ENCODE measurements at places on chromosomes 7 and 10.

- DNase-seq = no peak
Observed at GRCh38 chr7:73978661-73979563, 49.1 kb upstream of the ELN start.

DNA sequence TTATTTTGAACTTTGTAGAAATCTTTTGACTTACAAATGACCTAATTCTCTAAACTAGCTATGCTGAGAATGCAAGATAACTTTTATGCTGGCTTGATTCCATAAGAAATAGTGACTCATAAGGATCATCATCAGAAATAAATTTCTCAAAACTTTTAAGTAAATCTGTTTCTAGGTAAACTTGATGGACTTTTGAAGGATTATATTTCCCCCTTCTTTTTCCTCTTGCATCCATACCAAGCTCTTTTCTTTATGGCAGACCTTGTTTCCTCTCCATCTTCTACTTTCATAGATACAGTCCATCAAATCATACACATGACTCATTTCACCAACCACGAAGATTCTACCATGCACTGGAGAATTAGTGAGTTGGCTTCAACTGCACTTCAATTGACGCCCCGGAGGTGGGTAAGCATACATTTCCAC is 336.3 kb downstream of the KCNMA1 start:
- DNase-seq = no peak

DNA sequence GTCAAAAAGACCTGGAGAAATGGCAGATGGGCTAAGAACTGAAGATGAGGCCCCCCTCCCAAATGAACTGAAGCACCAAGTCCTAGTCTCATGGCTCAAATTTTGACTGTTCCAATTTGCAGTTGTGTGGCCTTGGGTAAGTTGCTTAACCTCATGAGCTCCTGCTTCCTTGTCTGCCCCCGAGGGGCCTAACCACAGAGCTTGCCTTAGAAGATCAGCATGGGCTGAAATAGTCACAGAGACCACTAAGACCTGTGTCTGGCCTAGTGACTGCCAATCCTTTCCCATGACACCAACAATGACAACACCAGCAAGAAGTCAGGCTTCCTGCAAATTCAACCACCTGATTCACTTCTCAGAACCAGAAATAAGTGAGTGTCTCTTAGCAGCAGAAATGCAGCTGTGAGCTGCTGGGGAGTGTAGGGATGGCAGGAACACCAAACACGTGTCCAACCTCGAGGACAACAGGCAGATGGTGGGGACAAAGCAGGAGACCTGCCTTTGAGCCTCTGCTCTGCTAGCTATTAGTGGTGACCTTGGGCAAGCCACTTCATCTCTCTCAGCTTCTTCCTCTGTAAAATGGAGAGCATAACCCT is 23.7 kb downstream of the CRHR2 start:
- DNase-seq = no peak

DNA sequence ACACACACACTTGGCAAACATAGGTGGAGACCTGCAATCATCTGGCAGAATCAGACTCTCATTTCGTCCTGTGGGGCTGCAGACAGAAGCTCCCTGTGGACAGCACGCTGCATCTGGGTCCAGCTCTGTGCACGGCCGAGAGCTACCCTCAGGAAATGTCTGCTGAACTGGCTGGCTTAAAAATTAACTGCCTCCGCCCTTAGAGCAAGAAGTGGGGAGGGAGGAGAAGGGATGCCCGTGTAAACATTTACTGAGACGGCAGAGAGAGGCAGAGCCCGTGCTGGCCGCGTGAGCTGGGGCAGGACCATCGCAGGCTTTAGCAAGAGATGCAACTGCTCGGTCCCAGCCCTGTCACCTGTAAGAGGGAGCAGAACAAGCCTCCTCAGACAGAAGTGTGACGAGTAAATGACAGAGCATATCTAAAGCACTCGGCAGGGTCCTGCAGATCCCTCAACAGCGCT is 81.8 kb downstream of the TNS3 start:
- no peak for DNase-seq

GRCh38 chr10:13944823-13945222 is 358.1 kb downstream of the PRPF18 start:
- DNase-seq = no peak

DNA sequence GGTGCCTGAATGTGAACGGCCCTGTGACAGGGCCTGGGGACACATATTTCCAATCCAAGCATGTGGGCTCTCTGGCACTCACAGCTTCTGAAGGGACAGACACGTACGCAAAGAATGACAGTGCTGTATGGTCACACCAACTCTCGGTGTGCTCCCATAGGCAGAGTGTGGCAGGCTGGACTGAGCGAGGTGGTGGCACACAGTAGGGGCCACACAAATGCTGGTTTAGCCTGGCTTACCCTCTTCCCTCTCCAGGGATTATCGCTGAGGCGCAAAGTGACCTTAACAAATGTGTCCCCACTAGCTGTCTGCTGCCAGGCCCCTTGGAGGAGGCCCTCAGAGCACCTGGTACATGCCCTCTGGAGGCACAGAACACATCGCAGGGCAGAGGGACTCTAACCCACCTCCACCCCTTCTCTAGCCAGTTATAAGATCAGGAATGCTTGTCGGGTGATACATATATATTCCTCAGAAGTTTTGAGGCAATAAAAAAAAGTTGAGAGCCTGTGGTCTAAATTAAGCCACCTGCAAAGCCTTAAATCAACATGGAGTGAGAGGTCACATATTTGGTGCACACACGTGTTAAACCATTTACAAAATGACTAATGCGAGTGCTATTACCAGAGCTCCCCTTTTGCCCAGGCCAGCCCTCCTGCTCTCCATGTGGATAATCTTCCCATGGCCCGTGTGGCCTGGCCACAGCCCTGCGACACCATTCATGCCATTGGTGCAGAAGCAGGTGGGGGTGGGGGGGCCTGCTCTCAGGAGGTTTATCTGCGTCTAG is 262.8 kb upstream of the GRB10 start:
- DNase-seq = no peak

DNA sequence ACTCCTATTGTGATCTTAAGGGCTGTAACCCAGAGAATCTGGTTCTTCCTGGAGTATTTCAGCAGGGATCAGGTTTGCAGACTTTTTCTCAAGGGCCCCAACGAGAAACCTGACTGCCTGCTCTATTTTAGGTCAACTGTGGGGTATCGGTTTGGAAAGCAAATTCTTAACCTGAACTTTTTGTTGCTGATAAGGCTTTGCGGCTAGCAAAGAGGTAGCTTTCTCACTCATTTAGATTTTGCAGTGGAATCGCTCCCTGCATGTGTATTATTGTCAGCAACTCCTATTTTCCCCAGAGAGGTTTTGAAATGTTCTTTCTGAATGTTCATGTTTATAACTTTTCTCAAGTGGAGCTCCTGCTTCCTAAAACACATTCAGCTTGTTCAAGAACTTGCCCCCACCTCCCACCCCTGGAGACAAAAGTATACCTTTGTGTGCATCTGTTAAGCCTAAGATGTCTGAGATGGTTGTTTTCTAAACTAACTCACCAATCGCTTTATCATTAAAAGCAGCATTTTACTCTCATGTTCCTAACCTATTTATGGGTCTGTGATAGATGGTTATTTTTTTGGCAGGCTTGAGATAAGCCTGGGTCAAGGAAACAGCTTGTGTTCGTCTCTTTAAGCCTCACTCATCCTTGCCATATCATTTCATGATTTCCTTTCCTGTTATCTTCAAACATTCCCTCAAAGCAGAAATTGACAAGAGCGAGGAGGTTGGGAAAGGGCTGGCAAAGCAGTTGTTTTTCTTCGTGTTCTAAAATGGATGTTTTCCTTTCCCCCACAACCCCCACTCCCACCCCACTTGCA is 129.8 kb downstream of the BAMBI start:
- no peak for DNase-seq

- DNase-seq = no peak
Observed at GRCh38 chr7:112946350-112946749, 140.3 kb downstream of the GPR85 start.

DNA sequence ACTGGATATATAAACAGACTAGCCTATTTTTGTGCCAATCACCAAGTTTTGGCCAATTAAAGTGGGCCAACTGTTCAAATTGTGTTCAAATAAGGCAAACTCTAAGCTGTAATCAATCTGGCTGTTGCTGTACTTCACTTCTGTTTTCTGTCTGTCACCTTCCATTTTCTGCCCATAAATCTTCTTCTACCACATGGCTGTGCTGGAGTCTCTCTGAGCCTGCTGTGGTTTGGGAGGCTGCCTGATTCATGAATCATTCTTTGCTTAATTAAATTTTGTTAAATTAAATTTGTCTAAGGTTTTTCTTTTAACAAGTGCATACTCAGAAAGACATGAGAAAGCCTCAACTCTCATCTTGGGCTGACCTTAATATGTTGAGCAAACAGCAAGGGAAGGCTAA is 172.6 kb upstream of the VIPR2 start:
- no peak for DNase-seq

DNA sequence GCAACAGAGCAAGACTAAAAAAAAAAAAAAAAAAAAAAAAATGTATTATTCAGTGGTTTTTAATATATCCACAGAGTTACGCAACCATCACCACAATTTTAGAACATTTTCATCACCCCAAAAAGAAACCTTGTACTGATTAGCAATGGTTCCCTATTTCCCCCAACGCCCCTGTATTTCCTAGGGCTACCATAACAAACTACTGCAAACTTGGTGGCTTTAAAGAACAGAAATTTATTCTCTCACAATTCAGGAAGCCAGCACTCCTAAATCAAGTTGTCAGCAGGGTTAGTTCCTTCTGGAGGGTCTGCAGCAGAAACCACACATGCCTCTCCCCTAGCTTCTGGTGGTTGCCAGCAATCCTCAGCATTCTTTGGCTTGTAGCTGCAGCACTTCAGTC is 5.9 kb upstream of the NUP42 start:
- DNase-seq = no peak

DNA sequence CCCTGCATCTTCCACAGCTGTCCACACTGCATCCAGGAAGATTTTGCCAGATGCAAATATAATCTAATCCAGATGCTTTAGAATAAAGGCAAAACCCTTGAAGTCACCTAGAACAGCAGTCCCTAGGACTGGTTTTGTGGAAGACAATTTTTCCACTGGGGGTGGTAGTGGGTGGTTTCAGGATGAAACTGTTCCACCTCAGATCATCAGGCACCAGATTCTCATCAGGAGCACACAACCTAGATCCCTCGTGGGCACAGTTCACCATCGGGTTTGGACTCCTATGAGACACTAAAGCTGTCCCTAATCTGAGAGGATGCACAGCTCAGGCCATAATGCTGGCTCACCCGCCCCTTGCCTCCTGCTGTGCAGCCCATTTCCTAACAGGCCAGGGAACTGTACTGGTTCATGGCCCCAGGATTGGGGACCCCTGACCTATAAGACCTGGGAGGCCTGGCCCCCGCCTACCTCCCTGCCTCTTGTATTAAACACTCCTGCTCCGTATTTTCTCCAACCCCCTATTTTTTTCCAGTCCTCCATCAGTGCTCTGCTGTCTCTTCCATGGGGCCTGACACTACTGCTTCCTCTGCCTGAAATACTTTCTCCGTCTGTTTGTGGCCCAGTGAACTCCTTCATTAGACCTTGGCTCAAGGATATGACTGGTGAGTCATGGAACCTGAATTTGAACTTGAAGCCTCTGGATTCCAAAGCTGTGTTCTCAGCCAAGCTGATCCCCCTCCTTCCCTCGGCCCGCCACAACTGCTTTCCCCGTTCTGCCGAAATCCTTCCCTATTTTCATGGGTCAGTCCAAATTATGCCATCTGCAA is 79.9 kb upstream of the RHEB start:
- DNase-seq = peak; percentile 12

GRCh38 chr10:97169063-97169462 is 16.7 kb downstream of the SLIT1 start:
- no peak for DNase-seq

GRCh38 chr7:124387056-124387455 is 354.2 kb upstream of the TMEM229A start:
- DNase-seq = no peak

GRCh38 chr7:136925556-136925955 is 57.1 kb downstream of the CHRM2 start:
- DNase-seq = no peak

GRCh38 chr10:124522131-124522932 is 60.7 kb downstream of the LHPP start:
- no peak for DNase-seq

DNA sequence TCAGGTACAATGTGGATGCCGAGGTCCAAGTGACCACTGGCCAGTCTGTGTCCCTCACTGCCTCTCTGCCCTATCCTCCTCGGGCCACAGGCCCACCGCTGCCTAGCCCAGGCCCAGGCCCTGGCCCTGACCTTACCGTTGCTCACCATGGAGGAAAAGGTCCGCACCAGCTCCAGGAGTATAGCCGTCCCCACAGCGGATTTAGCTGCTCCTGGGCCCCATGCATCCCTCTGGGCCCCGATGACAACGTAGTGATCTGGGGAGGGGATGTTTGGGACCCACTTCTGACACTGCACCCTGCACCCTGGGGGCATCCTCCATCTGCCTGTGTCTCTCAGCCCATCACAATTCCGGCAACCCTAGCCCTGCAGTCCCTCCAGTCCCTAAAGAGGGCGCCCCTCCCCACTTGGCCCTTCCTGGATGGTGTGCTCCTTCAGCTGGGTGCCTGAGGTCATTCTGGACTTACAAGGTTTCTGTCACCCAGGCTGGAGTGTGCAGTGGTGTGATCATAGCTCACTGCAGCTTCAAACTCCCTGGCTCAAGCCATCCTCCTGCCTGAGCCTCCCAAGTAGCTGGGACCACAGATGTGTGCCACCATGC is 12.1 kb downstream of the TFR2 start:
- DNase-seq = no peak

GRCh38 chr10:68105820-68106219 is 3.5 kb upstream of the MYPN start:
- no peak for DNase-seq

DNA sequence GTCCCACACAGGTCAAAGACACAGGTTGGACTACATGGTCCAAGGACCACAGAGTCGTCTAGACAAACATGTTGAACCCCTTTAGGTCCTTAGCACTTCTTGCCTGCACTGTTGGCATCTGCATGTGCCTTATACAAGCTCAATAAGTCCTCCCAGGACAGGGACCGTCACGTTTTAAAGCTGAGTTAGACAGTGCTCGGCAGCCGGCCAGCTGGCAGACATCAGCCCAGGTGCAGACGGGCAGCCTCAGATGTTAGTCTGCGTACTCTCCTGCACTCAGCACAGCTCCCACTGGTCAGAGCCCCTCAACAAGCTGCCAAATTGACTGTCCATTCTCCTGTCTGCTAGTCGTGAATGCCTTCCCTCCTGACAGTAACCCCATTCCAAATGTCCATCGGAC is 34.9 kb downstream of the PARP12 start:
- DNase-seq = no peak

GRCh38 chr10:581776-582330 is 107.6 kb downstream of the DIP2C start:
- DNase-seq = no peak
